ENCODE measurements at places on chromosomes 5 and 9. TPM values are rescaled to one million over a fixed set of nuclear protein-coding genes. Genes with fewer than 3 reads are reported as not detected.
A peak's percentile ranks its signal among the peaks of the same experiment; 100 is the strongest.

Gene NPM1
- 1,562 TPM for total RNA-seq

DNA sequence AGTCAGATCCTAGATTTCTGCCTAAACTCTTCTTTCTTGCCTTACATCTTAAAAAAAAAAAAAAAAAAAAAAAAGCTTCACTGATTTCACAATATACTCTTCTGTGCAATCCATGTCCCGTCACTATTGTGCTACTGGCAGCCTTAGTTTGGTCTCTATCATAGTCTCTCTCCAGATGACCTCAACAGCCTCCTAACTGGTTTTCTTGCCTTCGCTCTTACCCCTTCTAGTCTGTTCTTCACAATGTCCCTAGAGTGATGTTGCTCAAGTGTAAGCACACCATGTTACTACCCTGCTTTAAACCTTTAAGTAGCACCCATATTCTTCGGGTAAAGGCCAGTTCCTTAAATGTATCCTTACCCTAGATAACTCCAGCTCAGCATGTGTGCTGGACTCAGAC, 25.8 kb downstream of the CD180 start:
- DNase-seq: no peak

DNA sequence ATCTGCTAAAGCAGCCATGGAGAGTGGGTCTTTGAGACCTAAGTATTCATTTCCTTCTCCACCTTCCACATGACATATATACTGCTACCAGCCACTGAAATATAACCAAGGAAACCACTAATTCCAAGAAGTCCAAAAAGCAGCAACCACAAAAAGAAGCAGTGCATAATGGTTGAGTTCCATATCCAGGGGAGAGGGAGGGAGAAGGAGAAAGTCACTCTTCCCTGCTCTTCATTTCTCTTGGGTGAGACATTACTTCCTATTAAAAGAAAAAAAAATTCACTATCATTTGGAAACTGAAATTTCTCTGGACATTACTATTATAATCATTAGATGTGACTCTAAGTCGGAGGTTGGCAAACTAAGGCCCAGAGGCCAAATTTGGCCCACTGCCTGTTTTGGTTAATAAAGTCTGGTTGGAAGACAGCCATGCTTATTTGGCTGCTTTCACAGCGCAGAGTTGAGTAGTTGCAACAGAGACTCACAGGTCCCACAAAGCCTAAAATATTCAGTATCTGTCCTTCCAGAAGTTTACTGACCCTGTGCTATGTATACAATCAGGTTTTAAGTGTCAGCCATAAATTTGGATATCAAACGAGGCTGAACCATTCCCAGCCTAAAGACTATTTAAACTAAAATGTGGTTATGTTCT, 168.6 kb downstream of the MPDZ start:
- no peak for DNase-seq

DNA sequence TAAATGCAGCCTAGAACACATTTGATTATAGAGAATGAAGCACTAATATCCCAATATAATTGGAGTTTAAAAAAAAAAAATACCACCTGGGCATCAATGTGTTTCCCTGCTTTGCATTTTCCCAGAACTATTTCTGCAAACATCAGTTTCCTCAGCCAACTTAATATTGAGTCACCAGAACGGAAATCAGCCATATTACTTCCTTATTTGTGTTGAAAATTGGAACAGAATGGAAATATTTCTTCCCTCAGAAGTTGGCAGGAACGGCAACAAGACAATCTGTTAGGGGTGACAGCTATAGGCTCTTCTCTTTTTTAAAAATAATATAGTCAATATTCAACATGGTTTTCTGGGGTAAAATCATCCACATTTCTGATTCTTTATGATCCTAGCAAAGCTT, 4.0 kb downstream of the MFAP3 start:
- no peak for DNase-seq

DNA sequence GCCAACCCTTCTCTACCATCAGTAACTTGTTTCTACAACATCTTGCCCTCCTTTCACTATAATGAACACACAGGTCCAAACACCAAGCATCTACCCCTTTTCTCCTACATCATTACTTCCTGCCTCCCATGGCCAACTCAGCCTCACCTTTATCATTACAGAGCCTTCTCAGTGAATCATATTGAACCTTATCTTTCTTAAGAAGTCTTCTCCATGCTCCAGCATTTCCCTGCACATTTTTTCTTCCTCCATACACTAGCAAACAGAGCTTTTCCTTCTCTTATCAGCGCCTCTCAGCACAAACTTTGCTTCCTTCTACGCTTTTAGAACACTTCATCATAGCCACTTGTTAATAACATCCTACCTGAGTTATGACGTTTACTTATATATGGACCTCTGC, 148.2 kb downstream of the ARL15 start:
- DNase-seq: no peak

DNA sequence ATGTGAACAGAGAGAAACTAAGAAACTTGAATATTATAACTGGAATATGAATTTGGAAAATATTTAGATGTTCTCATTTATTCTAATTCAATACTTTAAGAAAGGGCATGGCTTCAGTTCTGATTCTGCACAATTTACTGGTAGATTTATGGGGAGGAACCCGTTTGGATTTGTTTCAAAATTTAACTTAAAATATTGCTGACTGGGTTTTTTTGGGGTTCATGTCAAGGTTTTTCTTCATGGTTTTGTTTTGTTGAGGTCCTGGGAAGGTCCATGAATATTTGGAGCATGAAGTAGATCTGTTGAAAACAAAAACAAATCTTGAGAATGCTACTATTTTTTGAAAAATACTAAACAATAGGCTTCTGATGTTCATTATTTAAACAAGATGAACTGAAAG, 214.7 kb downstream of the PIK3R1 start:
- no peak for DNase-seq

Gene HMGCS1
- 57.5 TPM for total RNA-seq

DNA sequence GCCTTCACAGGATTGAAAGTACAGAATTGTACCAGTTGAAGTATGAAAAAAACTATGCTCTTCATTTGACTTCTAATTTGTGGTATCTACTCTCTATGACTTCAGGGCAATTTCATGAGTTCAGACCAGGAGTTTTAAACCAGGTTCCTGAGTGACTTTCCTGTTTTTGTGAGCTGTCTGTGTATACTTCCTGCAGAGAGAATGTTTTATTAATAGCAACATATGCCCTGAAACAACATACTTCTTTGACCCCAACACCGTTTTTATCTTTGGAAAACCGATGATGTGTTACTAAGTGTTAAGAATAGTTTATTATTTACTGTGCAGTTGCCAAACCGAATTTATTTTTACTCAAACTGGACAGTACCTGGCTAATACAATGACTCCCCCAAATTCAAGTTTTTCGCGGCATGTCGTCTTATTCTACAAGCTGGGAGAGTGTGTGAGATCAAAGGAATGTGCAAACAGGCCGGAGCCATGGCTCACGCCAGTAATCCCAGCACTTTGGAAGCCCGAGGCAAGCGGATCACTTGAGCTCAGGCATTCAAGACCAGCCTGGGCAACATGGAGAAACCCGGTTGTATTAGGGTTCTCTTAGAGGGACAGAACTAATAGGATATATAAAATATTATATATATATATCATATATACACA, 58.7 kb upstream of the ERBIN start:
- no peak for DNase-seq

DNA sequence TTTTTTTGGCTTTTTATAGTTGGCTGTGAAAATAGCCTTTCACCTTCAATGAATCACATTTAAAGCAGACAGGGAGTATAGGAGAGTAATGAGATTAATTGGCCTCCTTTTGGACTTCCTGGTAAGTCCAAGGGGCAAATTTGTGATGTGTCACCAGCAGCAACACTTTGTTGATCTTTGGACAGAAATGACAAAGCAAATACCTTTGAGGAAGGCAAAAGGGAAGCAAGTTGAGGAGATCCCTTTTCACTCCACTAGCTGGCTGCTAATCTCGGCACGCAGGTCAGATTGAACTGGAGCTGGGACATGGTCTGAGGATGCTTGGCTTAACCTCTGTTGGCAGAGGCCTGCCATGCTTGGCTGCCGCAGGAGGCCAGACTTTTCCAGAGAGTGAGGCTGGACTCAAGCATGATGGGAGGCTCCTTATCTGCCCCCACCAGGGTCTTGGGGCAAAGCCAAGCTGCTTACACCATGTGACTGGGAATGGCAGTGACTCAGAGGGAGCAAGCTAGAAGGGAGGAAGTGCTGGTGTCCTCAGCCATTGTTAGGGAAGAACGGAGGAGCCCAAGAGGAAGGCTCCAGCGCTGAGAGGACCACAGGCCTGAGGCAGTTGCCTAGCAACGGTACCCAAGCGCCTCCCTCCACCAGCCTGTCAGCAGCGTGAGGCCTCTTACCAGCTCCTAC, 174.5 kb upstream of the MAP1B start:
- no peak for DNase-seq

- DNase-seq: no peak
Measured at GRCh38 chr5:107979900-107980299, 309.2 kb upstream of the EFNA5 start.

- peak; percentile 81 for DNase-seq
Measured at GRCh38 chr5:177426566-177427210, at the start of gene GRK6. Gene GRK6, plus strand, starts transcription at chr5:177426676. Its CDS starts 170 bp downstream, at chr5:177426846.

DNA sequence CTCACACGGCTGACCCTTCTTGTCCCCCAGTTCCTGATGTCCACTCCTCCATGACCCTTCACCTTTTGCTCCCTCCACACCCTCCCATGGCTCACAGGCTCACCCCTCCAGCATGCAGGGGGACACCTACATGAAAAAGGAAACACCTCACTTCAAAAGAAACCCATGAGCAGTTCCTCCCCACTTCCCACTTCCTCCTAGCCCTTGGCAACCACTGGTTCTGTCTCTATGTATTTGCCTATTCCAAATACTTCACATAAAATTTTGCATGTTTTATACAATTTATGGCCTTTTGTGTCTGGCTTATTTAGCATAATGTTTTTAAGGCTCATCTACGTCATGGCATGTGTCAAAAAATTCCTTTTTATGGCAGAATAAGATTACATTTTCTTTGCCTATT, 100.2 kb upstream of the S1PR3 start:
- no peak for DNase-seq

DNA sequence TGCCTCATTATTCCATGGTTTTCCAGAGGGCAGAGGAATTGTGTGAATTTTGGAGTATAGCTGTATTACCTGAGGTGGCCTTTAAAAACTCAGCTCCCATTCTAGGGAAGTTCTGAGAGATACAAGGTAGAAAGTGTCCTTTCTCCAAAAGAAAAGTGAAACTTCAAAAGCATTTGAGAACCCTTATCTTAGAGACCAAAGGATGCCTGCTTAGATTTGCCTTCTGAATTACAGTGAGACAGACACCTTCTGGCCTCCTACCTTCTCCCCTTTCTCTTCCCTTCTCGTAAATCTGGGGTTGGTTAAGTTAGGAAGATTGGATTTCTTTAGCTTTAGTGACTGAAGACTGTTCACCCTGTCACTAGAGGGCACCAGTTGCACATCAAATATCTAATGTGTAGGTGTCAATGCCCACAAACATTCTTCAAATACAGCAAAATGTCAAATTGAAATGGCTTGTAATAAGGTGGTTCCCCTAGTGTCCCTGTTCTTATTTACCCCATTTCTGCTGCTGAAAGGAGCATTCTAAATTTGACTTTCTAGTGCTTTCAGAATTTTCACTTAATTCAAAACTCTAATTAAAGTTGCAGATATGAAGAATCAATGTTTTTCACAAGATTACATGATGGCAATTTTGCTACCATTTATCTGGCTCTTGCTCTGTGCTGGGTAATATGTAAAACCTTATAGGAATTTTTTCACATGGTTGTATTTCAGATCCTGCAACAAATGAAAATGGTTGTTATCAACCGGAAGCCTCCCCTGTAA, 46.7 kb downstream of the PRRC1 start:
- peak; percentile 70 for DNase-seq

- DNase-seq: no peak
Measured at GRCh38 chr9:136625101-136626065, 37.3 kb upstream of the EGFL7 start.

- DNase-seq: no peak
Measured at GRCh38 chr5:52043137-52043536, 659.9 kb downstream of the ISL1 start.

- DNase-seq: peak; percentile 67
Measured at GRCh38 chr9:14846871-14847311, 63.3 kb downstream of the FREM1 start.

- DNase-seq: no peak
Measured at GRCh38 chr5:177547736-177548135, 6.6 kb downstream of the FAM193B start.

Gene LCN2
- total RNA-seq: not detected

Gene NDUFA8
- total RNA-seq: 35.9 TPM

Gene RAPGEF6
- total RNA-seq: 47.8 TPM

Gene OR13D1
- not detected for total RNA-seq

DNA sequence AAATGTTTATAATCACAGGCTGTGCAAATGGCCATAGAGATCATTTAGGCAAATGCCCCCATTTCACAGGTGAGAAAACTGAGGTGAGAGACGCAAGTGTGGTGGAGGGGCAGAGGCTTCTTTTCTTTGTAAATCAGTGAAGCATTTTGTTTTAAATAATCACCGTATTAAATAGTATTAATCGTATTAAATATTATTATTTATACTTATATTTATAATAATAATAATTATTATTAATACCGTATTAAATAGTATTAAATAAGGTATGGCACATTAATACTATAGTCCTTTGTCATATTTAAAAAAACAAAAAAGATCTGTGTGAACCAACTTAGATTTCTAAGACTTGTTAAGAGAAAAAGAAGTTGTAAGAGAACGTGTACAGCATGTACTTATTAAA, 32.6 kb upstream of the SH3PXD2B start:
- DNase-seq: no peak

DNA sequence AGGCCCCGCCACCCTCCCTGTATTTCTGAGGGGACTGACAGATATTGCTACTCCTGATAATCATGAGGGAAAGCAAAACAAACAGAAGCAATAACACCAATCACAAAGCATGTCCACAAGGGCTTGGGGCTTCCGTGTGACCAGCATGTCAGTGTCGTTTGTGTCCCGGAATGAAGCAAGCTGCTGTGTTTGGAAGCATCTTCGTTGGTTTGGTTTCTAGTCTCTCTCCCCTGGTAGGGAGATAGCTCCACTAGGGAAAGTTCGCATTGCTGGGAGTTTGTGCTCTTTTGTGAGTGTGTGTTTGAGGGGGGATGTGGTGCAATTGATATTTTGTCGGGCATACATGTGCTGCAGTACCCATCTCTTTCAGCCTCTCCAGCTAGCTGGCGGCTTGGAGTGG, 1.4 kb downstream of the GRIA1 start:
- DNase-seq: no peak

Measured in activated CD4-positive, alpha-beta T cell treated with anti-CD3 and anti-CD28 coated beads, Interleukin-2, amount 10 ng/mL, durations not matched to agents 7 days and 5 days (primary cell).